ENCODE measurements at places on chromosomes 3 and 15. TPM values are rescaled to one million over a fixed set of nuclear protein-coding genes. Genes with fewer than 3 reads are reported as not detected.

DNA sequence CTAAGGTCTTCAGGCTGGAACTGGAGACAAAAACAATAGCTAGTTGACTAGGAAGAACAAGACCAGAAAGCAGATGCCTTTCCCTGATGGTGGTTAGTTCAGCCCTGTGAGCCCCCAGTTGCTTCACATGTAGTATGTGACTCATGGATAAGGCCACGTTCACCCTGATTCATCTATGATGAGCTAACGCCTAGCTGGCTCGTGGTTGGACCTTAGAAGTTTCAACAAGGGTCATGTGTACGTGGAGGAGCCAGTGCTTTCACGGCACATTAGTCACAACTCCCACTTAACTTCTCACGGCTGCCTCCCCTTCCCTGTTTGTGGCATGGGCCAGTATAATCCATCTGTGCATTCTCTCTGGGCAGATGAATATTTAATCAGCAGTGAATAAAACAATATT lies 20.6 kb downstream of the COL8A1 start:
- DNase-seq, result peak; percentile 99

GRCh38 chr3:160953686-160954085 lies 151.5 kb downstream of the B3GALNT1 start:
- DNase-seq, result no peak

GRCh38 chr3:174533286-174533685 lies 325.8 kb upstream of the NAALADL2 start:
- DNase-seq, result peak; percentile 80

DNA sequence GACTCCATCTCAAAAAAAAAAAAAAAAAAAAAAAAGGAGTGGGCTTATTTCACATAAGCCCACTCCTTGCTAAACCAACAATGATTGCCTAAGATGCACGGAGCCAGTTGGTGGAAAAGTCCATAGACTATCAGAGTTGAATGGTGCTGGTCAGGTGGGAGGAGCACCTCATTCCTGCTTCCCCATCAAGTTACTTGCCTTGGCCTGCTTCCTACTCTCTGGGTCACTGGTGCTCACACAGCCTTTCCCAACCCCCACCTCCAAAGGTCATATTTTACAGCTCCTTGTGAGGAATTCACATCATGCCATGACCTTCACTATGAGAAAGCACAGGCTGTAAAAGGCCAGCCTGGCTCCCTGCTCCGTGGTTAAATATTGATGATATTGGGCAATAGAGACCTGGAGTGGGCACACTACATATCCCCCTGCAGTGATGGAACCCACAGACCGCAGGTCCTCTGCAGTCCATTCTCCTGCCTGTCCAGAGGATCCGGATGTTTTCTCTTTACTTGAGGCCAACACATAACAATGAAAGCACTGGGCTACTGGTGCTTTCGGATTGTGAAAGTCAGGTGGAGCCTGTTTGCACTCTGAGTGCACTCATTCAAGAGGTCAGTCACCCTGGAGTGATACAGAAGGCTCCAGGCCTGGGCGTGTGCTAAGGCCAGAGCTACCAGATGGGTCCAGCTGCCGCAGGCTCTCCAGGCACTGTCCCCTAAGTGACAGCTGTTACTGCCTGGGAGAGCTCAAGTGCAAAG lies at the start of gene SLC51B:
TSS of gene SLC51B (plus strand) at position 664 of the 758 bp plus-strand sequence. CDS start 4,618 bp downstream, outside the sequence.
- no peak for DNase-seq

GRCh38 chr3:41893977-41894376 lies 67.9 kb downstream of the ULK4 start:
- DNase-seq, result peak; percentile 62

GRCh38 chr15:74258456-74259291 lies 22.5 kb downstream of the CCDC33 start:
- DNase-seq, result no peak

- no peak for DNase-seq
Observed at GRCh38 chr3:129004639-129005295, 3.7 kb downstream of the EFCC1 start.

ST6GAL1 gene
- total RNA-seq, result 5.5 TPM

PIK3CB gene
- 11.3 TPM for total RNA-seq

BFSP2 gene
- not detected for total RNA-seq

PLA2G4B gene
- total RNA-seq, result 8.2 TPM

MYL3 gene
- not detected for total RNA-seq
